ENCODE measurements at places on chromosomes 2 and 18. TPM values are rescaled to one million over a fixed set of nuclear protein-coding genes. Genes with fewer than 3 reads are reported as not detected.

The ASAP2 gene
- 18.8 TPM for polyA plus RNA-seq

The PIKFYVE gene
- 17.2 TPM for polyA plus RNA-seq

The B3GNT7 gene
- polyA plus RNA-seq = 0.68 TPM

DNA sequence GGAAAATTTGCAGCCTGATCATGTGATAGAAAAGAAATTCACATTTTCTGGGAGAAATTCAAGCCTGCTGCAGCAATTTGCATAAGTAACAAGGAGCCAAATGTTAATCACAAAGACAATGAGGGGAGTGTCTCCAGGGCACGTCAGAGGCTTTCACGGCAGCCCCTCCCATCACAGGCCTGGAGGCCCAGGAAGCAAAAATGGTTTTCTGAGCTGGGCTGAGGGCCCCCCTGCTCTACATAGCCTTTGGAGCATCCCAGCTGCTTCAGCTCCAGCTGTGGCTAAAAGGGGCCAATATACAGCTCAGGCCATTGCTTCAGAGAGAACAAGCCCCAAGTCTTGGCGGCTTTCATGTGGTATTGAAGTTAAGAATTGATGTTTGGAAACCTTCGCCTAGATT lies 445.3 kb upstream of the ZEB2 start:
- DNase-seq = no peak

DNA sequence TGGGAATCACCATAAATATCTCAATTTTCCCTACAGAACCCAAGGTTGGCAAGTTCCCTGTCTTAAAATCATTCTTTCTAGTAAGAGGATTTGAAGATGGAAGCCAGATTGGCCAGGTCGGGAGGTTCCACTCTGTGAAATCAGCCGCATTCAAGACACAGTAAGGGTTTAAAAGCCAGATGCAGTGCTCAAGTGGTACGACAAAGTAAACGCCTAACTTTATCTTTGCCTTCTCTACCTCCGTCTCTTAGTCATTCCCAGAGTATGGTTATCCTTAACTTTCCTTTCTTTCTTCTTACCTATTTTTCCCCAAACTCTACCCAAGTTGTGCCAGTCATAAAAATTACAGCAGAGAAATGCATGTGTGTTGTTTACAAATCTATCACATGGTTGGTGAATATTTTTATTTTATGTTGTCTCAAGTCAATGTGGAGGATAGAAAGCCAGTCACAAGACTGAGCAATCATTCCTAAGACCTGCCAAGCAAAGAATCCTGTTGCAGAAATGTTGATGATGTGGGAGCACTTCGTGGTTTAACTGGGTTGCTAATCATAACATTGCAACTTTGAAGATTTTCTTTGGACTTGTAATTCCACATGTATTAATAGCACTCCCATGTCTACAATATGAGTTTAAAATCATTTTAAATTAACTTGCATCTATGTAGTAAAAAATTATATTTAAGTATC lies 62.6 kb downstream of the SLC40A1 start:
- DNase-seq = no peak

DNA sequence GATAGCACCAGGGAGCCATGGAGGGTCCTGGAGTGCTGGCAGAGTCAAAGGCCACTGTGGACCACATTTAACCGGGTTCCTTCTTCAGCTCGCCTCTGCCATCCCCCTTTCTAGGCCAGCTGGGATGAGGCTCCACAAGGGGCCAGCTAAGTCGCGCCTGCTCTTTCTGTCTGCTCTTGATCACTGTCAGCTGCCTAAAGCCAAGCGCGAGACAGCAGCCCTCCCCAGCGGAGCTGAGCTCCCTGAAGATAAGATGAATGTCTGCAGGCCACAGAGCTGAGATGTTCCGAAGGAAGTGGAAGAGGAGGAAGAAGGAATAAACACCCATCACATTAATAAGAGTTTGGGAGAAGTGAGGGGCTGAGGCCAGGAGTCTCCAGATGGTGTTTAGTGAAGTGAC lies 99.6 kb downstream of the CELF4 start:
- no peak for DNase-seq

DNA sequence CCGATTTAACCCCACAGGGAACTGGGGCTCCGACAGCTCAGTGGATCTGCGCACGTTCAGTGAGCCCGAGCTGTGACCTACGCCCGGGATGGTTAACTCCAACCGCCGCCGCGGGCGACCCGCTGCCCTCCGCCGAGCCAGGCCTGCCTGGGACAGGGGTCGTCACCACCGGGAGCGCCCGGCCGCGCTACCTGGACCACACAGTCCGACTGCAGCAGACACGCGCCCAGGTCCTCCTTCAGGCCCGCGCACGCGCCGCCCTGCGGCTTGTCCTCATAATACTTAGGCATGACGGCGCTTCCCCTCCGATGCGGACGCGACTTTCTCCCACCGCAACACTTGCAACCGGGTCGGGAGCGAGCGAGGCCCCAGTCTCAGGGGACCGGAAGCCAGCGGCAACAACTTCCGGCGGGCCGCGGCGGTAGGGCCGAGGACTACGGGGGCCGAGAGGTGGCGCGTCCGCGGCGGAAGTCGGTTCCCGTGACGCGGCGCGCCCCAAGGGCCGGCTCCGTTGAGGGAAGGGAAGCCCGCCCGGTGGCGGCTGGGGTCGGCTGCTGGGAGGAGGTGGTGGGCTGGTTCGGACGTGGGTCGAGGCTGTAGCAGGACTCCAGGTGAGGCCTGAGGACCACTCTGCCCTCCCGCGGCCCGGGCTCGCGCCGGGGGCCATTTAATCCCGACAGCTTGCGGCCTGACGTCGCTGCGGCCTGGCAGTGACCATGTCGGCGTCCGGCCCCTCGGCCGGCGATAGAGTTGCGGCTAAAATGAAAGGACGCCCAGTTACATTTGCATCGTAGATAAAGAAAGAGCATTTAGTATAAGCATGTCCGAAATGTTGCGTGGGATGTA lies at the start of the genes COA5 and UNC50:
TSS of gene COA5 (minus strand) at position 397 of the 846 bp plus-strand sequence. CDS start at position 290, 107 bp downstream.
TSS of gene UNC50 (plus strand) at position 474 of the 846 bp plus-strand sequence. CDS start 1,171 bp downstream, outside the sequence.
- DNase-seq = peak; percentile 93

DNA sequence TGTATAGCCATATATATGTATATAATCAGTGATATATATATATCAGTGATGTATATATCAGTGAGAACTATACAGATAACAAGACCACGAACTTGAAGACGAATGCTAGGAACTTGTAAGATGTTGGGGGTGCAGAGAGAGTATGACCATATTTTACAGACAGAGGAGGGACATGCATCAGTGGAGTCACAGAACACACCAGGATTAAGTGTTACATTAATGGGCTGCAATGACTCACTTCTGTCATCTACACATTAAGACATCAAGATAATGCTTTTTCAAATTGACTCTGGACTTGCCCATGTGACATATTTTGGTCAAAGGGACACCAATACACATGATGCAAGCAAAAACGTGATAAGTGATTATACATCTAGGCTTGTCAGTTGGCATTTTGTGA lies 501.0 kb downstream of the LRRTM4 start:
- DNase-seq = no peak

GRCh38 chr2:714005-714741 lies 37.0 kb upstream of the TMEM18 start:
- peak; percentile 32 for DNase-seq

GRCh38 chr18:6557057-6557769 lies 142.5 kb upstream of the L3MBTL4 start:
- no peak for DNase-seq

GRCh38 chr2:65049010-65049639 lies 7.1 kb upstream of the CEP68 start:
- no peak for DNase-seq

DNA sequence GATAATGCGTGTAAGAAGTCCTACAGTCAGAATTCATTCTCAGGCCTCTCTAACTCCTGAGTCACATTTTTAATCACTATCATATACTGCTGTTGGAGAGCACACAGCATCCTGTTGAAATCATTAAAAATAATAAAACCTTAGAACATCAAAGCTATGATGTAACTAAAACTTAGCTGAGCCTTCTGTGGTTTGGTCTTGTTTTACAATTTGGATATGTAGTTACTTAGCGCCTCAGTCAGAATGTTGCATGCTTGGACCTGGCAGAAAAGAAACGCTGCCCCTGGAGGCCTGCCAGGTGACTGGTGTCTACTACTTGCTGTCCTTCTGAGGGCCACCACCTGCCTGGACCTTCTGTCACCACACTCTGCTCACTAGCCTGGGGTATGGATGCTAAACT lies 261.1 kb upstream of the RASGRP3 start:
- DNase-seq = no peak

DNA sequence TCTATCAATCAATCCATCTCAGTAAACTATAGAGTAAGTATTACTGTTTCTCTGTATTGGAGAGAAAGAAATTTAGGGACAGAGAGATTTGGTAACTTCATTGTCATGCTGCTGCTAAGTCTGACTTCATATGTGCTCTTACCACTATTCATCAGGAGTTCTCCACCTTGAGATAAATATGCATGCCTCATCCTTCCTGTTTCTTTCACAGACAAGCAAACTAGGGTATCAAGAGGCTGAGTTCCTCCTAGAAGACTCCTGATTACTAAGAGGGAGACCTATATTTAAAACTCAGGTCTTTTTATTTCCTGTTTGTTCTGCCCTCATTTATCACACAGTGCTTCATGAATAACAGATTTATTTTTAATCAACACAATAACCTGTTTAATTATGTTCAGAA lies 34.1 kb downstream of the RIT2 start:
- DNase-seq = no peak

- no peak for DNase-seq
Observed at GRCh38 chr18:79245517-79246001, 150.2 kb upstream of the NFATC1 start.

DNA sequence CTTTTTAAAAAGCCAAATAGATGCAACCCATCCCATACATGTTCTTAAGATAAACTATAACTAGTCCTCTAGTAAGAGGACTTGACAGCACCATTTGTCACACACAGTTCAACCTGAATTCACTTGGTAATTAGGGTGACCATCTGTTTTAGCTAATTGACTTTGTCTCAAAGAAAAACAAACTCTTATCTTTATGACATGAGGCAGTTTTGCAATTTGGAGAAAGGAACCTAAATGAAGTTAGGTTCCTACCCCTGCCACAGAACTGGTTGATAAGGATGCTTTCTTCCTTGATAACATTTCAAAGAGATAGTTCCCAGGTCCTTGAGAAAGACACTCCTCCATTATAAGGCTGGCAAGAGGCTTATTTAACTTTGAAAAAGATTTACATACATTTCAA lies 57.4 kb upstream of the LRRTM1 start:
- no peak for DNase-seq

GRCh38 chr18:69528435-69528834 lies 127.7 kb downstream of the DOK6 start:
- no peak for DNase-seq

DNA sequence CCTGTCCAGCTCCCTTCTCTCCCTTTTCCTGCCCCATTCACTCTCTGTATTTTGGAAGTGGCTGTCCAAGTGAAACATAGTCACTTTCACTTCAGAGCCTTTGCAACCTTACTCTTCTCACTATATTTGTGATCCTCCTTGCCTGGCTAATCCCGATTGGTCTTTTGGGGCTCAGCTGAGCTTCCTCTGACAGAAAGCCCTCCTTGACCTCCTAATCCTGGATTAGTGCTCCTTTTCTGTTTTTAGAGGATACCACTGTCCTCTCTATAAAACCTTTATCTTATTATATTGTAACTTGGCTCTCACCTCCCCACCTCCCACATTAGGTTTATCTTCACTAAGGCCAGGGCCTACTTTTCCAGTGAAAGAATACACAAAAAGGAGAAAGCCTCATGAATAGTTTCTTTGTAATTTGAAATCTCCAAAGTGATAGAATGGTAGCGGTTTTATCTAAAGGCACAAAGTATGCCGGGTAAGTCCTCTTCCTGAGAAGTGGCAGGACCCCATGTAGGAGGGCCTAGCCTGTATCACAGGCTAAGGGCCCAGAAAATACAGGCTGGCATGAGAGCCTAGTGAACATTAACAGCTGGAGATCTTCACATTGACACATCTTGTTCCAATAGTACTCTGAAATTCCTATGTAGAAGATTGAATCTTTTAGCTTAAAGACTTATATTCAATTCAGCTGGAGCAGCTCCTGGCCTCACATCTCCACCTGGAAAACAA lies 83.1 kb upstream of the GAREM1 start:
- no peak for DNase-seq

- DNase-seq = no peak
Observed at GRCh38 chr2:224103651-224104050, 64.6 kb upstream of the SERPINE2 start.

DNA sequence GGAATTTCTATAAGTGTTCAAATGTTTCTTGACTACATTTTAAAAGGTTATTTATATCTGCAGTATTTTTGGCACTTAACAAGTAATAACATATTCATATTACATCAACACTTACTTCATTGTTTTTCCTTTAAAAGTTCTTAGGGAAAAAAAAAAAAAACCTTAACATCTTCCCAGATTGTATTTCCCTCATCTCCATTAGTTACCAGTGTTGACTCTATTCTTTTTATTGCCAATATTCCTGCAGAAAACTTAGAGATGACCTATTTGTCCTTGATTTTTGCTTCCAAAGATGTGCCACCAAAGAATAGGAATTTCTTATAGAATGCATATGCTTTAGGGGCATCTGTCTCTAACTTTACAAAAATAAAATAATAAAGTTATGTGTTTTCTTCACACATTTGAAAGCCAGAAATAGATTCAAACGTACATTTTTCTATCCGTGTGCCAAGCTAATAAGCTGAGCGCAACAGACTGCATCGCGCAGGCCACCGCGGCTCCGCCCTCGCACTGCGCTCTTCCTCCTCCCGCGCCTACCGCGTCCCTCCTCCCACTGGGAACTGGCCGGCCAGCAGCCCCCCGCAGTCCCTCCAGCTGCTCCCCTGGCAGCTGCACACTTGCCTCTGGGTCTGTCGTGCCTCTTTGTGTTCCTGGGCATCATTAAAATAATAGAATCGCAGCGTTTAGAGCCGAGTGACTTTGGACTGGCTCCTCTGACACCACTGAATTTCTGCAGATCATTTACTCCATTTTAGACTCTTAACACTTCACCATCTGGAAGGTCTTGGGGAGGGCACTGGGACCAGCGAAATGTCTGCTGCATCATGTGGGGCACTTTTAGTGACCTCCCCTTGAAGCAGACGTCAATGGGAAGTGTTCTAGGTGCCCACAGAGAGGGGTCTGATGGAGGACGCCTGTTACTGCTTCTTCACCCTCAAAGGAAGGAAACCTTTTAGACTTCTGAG lies 21.2 kb upstream of the NAB1 start:
- DNase-seq = peak; percentile 79
